ENCODE measurements at places on chromosomes 3 and 15. TPM values are rescaled to one million over a fixed set of nuclear protein-coding genes. Genes with fewer than 3 reads are reported as not detected.

The TAGLN3 gene
- 0.09 TPM for polyA plus RNA-seq

The GPR149 gene
- not detected for polyA plus RNA-seq

The NANOGP8 gene
- polyA plus RNA-seq, result not detected

- no peak for DNase-seq
These were observed 43.0 kb downstream of the NSMCE3 start for GRCh38 chr15:29226436-29227208.

The CLRN1 gene
- polyA plus RNA-seq, result not detected

- no peak for DNase-seq
These were observed at the start of gene PROK2 for GRCh38 chr3:71784914-71785531. TSS of gene PROK2 (minus strand) at chr3:71785148. CDS start at chr3:71785052, 96 bp downstream.

DNA sequence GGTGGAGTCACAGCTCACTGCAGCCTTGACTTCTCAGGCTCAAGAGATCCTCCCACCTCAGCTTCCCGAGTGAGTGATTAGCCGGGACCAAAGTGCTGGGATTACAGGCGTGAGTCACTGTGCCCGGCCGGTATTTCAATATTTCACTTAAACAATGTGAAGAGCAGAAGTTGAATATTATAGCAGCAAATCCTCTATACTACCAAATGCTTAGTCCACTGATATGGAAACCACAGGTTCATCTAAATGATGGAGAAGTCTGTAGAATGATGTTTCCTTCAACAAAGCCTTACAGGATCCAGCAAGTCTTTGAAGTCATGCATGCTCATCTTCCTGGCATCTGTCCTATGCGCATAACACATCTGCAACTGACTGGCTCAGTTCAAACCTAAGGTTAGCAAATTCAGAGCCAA, 20.3 kb upstream of the UACA start:
- DNase-seq, result no peak

GRCh38 chr15:92579486-92579885, 76.1 kb downstream of the FAM174B start:
- DNase-seq, result no peak
